ENCODE measurements at places on chromosomes 5 and 9. TPM values are rescaled to one million over a fixed set of nuclear protein-coding genes. Genes with fewer than 3 reads are reported as not detected.

DNA sequence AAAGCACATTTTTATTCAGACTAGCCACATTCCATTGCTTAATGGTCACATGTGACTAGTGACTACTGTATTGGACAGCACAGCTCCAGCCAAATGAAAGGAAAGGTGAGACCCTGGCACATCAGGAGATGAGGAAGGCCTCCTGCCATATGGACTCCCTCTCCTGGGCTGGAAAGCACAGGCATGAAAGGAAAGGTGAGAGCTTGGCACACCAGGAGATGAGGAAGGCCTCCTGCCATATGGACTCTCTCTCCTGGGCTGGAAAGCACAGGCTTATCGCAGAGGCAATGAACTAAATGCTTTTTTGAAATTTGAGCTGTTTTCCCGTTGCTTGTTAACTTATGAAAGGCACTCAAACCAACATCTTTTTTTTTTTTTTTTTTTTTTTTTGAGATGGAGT lies 144.8 kb upstream of the SLC12A2 start:
- DNase-seq = no peak

- DNase-seq = no peak
Measured at GRCh38 chr5:98969400-98969799, 40.6 kb upstream of the CHD1 start.

DNA sequence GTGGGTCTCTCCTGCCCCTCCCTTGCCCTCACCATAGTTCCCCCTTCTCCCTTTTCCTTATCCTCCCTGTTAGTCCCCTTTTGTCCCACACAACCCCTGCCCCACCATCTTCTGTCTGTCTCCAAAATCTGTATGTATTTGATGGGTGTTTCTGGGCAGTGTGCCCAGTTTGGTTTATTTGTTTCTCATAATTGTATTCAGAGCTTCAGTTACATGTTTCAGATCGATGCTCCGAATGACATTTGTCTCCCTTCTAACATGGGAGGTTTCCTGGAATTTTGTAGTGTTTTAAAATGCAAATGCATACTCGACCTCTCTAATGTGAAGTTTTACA lies 22.2 kb downstream of the FBXL7 start:
- no peak for DNase-seq

GRCh38 chr5:123286891-123287290 lies 136.3 kb downstream of the CEP120 start:
- DNase-seq = no peak

DNA sequence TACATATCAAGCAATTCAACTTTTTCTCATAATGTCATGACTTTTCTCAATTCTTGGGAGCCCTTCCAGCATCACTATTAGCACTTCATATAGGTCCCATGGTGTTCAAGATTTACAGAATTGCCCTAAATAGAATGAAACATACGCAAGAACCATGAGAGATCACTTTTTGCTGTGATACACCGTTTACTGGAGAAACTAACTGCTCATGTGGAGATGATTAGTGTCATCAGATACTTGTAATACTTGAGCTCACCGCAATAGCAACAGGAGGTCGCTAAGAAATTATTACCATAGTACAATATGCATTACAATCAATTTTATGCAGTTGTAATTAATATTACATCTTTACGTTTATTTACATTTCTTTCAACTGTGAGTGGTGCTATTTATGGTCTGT lies 4.8 kb upstream of the PCSK5 start:
- DNase-seq = no peak

- no peak for DNase-seq
Measured at GRCh38 chr5:139764886-139765408, 30.7 kb upstream of the PSD2 start.

The CDC14B gene
- total RNA-seq = 14.2 TPM

The C9orf153 gene
- total RNA-seq = not detected

All from kidney epithelial cell (primary cell).